ENCODE measurements at places on chromosomes 13 and 19.

DNA sequence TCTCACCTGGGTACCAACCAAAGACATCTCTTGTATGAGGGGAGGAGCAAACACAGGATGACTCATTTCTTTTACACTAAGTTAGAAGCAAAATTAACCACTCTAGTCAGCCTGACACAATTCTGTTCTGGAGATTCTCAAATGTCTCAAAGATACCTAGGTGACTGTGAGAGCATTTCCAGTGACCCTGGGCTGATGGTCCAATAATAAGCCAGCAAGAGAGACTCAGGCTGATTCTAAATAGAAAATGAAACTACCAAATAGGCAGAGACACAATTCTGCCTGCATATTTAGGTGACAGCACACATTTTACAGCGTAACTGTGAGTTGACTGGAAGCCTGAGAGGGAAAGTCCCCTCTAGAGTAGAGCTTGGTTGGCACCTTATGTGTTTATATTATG is 16.3 kb downstream of the ZNF91 start:
- no peaks in the 10 kb centered on the region for H3K27me3 ChIP-seq
- no peak overlapping the region for H3K4me3 ChIP-seq
- no peak for DNase-seq
- H3K36me3 ChIP-seq, result peaks cover 44% of the 10 kb centered on the region
- peaks cover 8% of the 10 kb centered on the region for H3K4me1 ChIP-seq

GRCh38 chr13:48500652-48501197 is 32.2 kb downstream of the RCBTB2 start:
- H3K4me1 ChIP-seq, result no peaks in the 10 kb centered on the region
- no peaks in the 10 kb centered on the region for H3K36me3 ChIP-seq
- H3K27ac ChIP-seq, result peak overlapping the region; percentile 9
- no peak overlapping the region for H3K4me3 ChIP-seq

DNA sequence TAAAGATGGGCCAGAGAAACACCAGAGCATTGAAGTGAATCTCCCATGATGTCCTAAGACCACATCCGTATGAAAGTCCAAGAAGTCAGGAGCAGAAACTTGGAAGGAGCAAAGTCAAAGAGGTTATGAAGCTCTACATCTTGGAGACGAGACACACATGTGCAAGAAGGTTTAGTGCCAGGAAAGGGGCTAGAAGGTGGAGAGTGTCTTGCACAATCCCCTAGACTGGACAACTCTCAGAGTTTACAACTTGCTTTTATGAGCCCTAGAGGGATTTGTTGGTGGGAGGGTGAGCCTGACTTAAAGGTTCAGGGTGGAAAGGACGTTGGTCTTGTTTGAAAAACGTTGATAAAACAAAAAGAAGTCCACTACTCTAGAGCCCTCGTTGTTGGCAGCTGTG is 150.6 kb downstream of the GPC6 start:
- no peak overlapping the region for H3K27ac ChIP-seq
- no peak for DNase-seq
- H3K4me1 ChIP-seq, result no peaks in the 10 kb centered on the region
- no peaks in the 10 kb centered on the region for H3K27me3 ChIP-seq
- H3K4me3 ChIP-seq, result no peak overlapping the region
- no peaks in the 10 kb centered on the region for H3K36me3 ChIP-seq

GRCh38 chr19:8663920-8664670 is 33.7 kb downstream of the NFILZ start:
- no peaks in the 10 kb centered on the region for H3K4me1 ChIP-seq
- H3K27me3 ChIP-seq, result no peaks in the 10 kb centered on the region
- H3K36me3 ChIP-seq, result no peaks in the 10 kb centered on the region
- H3K4me3 ChIP-seq, result no peak overlapping the region
- DNase-seq, result no peak
- no peak overlapping the region for H3K27ac ChIP-seq

DNA sequence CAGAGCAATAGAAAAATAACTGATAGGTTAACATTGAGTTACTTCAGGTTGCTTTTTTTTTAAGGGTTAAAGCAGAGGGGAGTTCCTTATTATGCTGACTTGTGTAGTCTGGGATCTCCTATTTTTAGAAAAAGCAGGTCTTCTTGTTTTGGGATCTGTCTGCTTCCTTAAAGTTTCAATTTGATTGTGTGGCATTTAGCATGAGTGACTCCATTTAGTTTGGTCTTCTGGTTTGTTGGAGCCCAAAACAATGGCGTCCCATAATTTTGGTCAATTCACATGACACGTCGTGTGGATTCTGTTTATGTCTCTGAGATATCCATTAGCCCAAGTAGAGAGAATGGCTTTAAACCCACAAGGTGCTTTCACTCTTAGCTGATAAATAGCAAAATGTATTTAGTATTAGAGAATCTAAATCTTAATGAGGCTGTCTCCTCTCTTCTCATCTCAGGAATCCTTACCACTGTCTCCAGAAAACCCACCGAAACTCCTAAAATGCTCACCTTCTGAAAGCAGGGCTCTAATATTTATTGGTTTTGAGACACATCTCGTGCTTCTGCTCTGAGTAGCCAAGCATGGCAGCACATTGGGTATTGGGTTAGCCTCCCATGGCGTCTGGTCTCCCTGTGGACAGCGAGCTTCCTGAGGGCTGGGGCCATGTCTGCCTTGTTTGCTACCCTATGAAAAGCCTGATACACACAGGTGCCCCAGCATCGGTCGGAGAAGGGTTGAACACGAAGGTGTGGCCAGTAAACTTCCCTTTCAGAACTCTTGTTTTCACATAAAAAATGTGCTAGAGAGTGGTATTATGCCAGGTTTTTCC is 67.2 kb upstream of the GPR183 start:
- no peaks in the 10 kb centered on the region for H3K36me3 ChIP-seq
- no peaks in the 10 kb centered on the region for H3K27me3 ChIP-seq
- H3K27ac ChIP-seq, result no peak overlapping the region

DNA sequence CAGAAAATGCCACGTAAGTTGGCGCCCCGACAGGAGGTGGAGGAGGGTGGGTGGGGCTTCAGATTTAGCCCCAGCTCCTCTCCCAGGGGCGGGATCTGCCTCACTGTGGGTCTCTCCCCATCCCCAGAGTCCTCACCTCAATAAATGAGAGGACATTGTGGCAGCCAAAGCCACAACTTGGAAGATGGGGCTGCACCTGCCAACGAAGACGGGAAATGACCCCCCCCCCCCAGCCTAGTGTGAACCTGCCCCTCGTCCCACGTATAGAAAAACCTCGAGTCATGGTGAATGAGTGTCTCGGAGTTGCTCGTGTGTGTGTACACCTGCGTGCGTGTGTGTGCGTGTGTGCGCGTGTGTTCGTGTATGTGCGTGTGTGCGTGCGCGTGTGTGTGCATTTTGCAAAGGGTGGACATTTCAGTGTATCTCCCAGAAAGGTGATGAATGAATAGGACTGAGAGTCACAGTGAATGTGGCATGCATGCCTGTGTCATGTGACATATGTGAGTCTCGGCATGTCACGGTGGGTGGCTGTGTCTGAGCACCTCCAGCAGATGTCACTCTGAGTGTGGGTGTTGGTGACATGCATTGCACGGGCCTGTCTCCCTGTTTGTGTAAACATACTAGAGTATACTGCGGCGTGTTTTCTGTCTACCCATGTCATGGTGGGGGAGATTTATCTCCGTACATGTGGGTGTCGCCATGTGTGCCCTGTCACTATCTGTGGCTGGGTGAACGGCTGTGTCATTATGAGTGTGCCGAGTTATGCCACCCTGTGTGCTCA is 1.5 kb upstream of the TRAPPC5 start:
- peaks cover 18% of the 10 kb centered on the region for H3K36me3 ChIP-seq
- no peak for DNase-seq
- no peak overlapping the region for H3K4me3 ChIP-seq
- H3K27me3 ChIP-seq, result peaks cover 11% of the 10 kb centered on the region
- H3K4me1 ChIP-seq, result peaks cover 9% of the 10 kb centered on the region

DNA sequence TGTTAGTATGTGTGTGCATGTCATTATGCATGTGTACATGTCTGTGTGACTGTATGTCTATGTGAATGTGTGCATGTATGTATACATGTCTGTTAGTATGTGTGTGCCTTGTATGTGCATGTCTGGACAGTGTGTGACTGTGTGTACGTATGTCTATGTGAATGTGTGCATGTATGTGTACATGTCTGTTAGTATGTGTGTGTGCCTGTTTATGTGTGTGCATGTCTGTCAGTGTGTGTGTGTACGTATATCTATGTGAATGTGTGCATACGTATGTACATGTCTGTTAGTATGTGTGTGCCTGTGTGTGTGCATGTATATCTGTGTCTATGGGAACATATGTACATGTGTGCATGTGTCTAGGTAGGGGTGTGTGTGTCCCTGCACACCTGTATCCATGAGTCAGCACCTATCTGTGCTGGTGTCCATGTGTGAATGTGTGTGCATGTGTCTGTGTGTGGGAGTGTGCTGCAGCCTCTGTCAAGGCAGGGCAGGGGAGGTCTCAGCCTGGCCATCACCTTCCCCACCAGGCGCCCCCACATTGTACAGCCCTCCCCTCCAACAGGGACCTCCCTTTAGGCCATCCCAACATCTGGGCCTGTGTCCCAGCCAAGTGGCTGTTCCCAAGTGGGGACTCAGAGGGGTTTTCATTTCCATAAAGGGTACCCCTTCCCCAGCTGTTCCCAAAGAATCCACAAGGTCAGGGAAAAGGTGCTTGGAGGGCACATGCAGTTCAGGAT is 4.4 kb downstream of the GAS6 start:
- H3K27ac ChIP-seq, result no peak overlapping the region
- H3K4me3 ChIP-seq, result no peak overlapping the region
- H3K4me1 ChIP-seq, result peaks cover 41% of the 10 kb centered on the region
- no peak for DNase-seq
